ENCODE measurements at places on chromosomes 13 and 19.
A peak's percentile ranks its signal among the peaks of the same experiment; 100 is the strongest.

GRCh38 chr13:32497589-32497988, 41.0 kb downstream of the N4BP2L2 start:
- no peak for DNase-seq

DNA sequence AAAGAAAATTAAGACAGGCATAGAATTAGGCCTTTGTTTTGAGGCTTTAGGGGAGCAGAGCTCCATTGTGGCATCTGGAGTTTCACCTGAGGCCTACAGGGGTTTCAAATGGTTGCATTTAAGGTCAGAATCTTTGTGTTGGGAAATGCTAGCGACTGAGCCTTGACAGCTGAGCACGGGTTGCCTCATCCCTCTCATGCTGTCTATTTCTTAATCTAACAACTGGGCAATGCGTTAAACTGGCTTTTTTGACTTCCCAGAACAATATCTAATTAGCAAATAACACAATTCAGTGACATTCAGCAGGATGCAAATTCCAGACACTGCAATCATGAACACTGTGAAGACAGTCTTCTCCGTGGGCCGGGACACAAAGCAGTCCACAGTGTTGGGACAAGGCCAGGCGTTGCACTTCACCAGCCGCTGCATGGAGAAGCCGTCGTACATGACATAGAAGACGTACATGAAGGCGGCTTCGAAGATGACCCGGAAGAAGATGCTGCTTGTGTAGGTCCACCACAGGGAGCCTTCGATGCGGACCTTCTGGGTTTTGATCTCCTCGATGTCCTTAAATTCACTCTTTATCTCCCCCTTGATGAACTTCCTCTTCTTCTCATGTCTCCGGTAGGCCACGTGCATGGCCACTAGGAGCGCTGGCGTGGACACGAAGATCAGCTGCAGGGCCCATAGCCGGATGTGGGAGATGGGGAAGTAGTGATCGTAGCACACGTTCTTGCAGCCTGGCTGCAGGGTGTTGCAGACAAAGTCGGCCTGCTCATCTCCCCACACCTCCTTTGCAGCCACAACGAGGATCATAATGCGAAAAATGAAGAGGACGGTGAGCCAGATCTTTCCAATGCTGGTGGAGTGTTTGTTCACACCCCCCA, 3.8 kb downstream of the GJB2 start:
- no peak for DNase-seq

GRCh38 chr19:48698046-48698445, 2.3 kb downstream of the FUT2 start:
- DNase-seq = no peak

GRCh38 chr13:97880311-97880675, 73.2 kb upstream of the IPO5 start:
- no peak for DNase-seq

DNA sequence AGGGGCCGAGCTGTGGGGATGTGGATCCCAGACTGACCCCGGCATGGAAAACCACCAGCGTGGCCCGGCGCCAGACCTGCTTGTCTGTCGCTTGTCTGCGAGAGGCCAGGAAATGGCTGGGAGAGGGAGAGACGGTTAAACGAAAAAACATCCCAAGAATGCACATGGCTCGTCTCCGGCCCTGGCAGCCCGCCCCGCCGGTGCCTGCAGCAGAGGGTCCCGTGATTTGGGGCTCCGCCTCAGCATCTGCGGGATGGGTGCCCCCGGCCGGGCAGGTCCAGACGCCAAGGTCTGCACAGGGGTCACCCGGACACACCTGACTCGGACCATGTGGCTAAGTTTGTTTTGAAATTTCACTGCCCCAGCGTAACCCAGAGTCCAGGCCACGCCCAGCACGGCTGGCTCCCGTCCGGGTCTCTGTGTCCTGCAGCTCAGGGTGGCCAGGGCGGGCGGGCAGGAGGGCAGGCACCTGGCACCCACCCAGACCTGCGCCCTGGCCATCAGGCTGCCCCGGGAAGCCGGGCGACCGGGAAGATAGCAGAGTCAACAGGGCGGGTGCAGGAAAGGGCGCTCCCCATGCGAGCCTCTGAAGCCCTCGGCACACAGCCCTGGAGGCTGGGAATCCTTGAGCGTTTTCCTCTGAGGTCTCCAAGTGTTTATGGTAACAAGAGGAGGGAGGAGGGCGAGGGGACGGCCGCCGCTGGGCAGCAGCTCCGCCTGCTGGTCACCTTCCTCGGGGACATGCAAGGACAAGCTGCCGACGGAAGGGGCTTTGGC, 103.2 kb downstream of the GADD45B start:
- peak; percentile 38 for DNase-seq
